ENCODE measurements at places on chromosomes 16 and 17. TPM values are rescaled to one million over a fixed set of nuclear protein-coding genes. Genes with fewer than 3 reads are reported as not detected.

- DNase-seq, result no peak
Measured at GRCh38 chr16:87227296-87227951, 89.8 kb downstream of the C16orf95 start.

- no peak for DNase-seq
Measured at GRCh38 chr17:32658470-32659418, 172.0 kb downstream of the CDK5R1 start.

DNA sequence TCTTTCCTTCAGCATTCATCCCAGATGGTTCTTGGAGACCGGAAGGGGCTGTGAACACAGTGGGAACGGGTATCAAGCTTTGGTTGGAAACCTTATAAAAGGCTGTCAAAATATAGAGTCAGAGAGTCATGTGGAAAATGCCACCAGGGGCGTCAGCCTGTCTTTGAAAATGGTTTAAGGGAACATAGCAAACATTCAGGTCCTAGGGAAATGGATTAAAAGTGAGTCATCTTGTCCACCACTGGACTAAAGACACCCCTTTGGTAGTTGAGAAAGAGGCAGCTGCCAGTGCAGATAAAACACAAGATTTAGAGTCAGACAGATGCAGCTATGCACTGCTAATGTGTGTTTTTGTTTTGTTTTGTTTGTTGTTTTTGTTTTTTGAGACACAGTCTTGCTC is 47.8 kb upstream of the BCO1 start:
- DNase-seq, result no peak

The TENT4B gene
- 7.1 TPM for total RNA-seq

DNA sequence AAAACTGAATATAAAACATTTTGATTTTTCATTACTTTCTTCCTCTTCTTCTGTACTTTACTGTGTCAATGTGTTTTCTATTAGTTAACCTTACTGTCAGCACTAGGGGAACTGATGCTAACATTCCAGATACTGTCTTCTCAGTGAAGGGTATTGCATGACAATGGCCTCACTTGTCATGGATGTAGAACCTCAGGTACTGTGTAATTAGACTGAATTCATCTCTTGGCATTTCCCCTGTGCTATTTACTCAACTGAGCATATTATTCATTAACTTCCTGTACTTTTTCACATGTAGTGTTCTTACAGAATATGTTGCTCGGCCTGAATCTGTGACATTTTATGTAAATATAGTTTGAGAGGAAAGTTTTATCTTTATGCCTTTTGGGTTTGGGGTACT is 237.0 kb downstream of the CA10 start:
- no peak for DNase-seq

- DNase-seq, result no peak
Measured at GRCh38 chr16:89687092-89687940, 827 bp downstream of the CDK10 start.

- peak; percentile 78 for DNase-seq
Measured at GRCh38 chr16:73794994-73795393, 501.6 kb upstream of the PSMD7 start.

- no peak for DNase-seq
Measured at GRCh38 chr17:5699814-5700213, 115.5 kb upstream of the NLRP1 start.

DNA sequence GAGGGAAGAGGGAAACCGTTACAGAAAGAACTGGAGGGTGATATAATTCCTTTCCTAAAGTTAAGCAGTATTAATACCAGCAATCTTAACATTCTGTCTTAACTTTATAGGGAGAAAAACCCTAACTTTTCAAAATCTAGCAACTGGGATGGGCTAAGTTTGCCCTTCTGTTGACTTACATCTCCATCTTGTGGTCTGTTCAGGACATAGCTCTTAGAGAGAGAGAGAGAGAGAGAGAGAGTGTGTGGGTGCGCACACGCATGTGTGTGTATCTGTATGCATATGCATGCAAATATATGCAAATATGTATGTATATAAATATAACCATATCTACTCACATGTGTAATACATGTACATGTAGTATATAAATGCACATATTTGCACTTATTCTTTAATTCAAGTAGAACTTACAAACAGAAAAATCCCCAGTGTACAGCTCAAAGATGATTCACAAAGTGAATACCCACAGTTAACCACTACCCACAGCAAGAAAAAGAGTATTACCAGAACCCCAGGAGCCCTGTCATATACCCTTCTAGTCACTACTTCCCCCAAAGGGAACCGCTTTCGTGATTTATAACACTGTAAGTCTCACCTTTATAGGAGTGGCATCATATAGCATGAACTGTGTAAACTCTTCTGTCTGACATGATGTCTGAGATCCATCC is 46.5 kb downstream of the STX8 start:
- DNase-seq, result no peak

DNA sequence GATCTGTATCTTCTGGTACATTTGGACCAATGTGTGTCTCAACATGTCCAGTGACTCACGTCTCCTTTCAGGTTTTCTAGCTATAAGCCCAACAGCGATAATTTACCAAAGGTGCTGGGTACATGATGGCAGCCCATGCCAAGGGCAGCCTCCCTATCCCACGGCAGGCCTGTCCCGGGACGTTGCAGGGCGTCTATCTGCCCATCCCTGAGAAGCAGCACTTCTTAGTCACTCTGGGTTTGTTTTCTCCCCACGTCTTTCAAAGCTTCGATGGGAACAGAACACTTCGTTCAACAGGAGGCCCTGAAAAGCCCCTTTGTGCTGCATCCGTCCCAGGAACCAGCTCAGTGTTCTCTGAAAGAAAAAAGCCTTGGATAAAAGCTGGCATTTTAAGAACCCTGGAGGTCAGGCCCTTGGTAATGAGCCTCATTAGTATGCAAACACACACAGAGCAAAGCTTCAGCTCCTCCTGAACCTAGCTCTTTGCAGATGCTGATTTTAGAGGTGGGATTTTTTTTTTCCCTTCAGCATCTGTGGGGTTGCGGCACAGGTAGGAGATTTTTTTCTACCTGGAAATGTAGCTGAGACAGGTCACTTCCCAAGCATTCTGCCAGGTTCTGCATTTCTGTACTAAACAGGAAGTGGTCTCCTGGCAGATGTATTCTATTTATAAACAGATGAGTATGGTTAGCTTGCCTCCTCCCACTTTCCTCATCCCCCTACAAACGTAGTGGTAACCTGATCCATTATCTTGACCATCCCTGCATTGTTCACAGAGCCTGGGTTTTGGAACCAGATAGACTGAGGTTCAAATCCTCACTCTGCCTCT is 17.5 kb upstream of the MT4 start:
- DNase-seq, result no peak

The ELMO3 gene
- 0.26 TPM for total RNA-seq

GRCh38 chr16:7211781-7212180 is 120.9 kb upstream of the RBFOX1 start:
- DNase-seq, result no peak

The SMIM5 gene
- 0.17 TPM for total RNA-seq

GRCh38 chr16:11792410-11793241 is 4.4 kb downstream of the ZC3H7A start:
- peak; percentile 73 for DNase-seq

The RUNDC3A gene
- not detected for total RNA-seq
